ENCODE measurements at places on chromosomes 13 and 19.

GRCh38 chr13:31012655-31013024 lies 80.2 kb downstream of the TEX26 start:
- no peak for DNase-seq

DNA sequence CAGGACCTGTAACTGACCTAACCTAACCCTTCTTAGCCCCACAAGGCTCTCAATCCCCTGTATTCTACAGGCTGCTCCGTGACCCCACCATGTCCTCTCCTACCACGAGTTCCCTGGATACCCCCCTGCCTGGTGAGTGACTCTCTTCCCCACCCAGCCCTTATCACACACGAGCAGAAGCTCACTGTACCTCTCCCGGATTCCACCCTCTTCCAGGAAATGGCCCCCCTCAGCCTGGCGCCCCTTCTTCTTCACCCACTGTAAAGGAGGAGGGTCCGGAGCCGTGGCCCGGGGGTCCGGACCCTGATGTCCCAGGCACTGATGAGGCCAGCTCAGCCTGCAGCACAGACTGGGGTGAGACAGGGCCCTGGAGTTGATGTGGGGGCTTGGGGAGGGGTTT lies 1.3 kb downstream of the NR1H2 start:
- no peak for DNase-seq

GRCh38 chr13:39952249-39953233 lies 297.1 kb downstream of the COG6 start:
- DNase-seq, result no peak

DNA sequence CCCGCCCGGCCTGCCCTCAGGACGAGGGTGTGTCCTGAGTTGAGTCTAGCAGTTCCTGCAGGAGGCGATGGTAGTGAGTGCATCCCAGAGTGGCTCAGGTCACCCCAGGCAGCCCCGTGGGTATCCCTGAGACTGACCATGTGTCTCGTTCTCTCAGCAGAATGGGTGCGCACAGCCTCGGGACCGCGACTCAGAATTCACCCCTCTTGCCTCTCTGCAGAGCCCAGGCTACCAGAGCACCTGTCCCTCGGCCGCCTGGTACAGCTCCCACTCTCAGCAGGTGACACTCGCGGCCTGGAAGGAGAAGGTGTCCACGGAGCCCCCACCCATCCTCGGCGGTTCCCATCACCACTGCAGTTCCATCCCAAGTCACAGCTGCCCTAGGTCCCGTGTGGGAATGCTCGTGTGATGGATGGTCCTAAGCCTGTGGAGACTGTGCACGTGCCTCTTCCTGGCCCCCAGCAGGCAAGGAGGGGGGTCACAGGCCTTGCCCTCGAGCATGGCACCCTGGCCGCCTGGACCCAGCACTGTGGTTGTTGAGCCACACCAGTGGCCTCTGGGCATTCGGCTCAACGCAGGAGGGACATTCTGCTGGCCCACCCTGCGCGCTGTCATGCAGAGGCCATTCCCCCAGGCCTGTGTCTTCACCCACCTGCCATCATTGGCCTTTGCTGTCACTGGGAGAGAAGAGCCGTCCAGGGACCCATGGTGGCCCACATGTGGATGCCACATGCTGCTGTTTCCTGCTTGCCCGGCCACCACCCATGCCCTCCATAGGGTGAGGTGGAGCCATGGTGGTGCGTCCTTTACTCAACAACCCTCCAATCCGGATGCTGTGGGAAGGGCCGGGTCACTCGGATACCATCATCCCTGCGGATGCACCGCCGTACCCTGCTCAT lies 87.1 kb upstream of the MCF2L start:
- DNase-seq, result no peak

- DNase-seq, result no peak
Observed at GRCh38 chr19:40309666-40310065, 24.5 kb upstream of the AKT2 start.
